ENCODE measurements at places on chromosomes 12 and 14. TPM values are rescaled to one million over a fixed set of nuclear protein-coding genes. Genes with fewer than 3 reads are reported as not detected.

GRCh38 chr12:91111366-91112325, at the start of gene LUM:
TSS of gene LUM (minus strand) at chr12:91111494. CDS start at chr12:91108979, 2,515 bp downstream.
- peaks cover 6% of the 10 kb centered on the region for H3K4me1 ChIP-seq
- H3K27me3 ChIP-seq = no peaks in the 10 kb centered on the region
- no peaks in the 10 kb centered on the region for H3K36me3 ChIP-seq

GRCh38 chr12:98048326-98048725, 467.1 kb upstream of the TMPO start:
- no peak for DNase-seq
- H3K4me1 ChIP-seq = no peaks in the 10 kb centered on the region
- H3K36me3 ChIP-seq = no peaks in the 10 kb centered on the region
- no peak overlapping the region for H3K4me3 ChIP-seq

- H3K27ac ChIP-seq = no peak within 1 kb of the TSS
- no peaks in the 10 kb centered on the region for H3K27me3 ChIP-seq
- peaks cover 17% of the 10 kb centered on the region for H3K4me1 ChIP-seq
Measured at GRCh38 chr12:9669534-9669933, at the start of gene CLEC2D. TSS of gene CLEC2D (plus strand) at chr12:9669713. CDS start at chr12:9669735, 22 bp downstream.

GRCh38 chr14:65703996-65704395, 291.5 kb downstream of the FUT8 start:
- no peaks in the 10 kb centered on the region for H3K36me3 ChIP-seq
- no peaks in the 10 kb centered on the region for H3K27me3 ChIP-seq
- peaks cover 4% of the 10 kb centered on the region for H3K4me1 ChIP-seq

- DNase-seq = no peak
- H3K4me3 ChIP-seq = no peak overlapping the region
- no peak overlapping the region for H3K27ac ChIP-seq
Measured at GRCh38 chr14:91980157-91980556, 32.7 kb upstream of the FBLN5 start.

GRCh38 chr14:30874999-30875787, 834 bp downstream of the COCH start:
- H3K4me3 ChIP-seq = peak overlapping the region; percentile 64
- H3K27ac ChIP-seq = no peak overlapping the region
- peaks cover 35% of the 10 kb centered on the region for H3K4me1 ChIP-seq
- DNase-seq = peak; percentile 53
- H3K27me3 ChIP-seq = peaks cover 52% of the 10 kb centered on the region
- H3K36me3 ChIP-seq = no peaks in the 10 kb centered on the region

GRCh38 chr14:29461101-29461500, 466.5 kb downstream of the PRKD1 start:
- H3K36me3 ChIP-seq = no peaks in the 10 kb centered on the region
- no peak overlapping the region for H3K27ac ChIP-seq
- no peak overlapping the region for H3K4me3 ChIP-seq
- no peak for DNase-seq

DNA sequence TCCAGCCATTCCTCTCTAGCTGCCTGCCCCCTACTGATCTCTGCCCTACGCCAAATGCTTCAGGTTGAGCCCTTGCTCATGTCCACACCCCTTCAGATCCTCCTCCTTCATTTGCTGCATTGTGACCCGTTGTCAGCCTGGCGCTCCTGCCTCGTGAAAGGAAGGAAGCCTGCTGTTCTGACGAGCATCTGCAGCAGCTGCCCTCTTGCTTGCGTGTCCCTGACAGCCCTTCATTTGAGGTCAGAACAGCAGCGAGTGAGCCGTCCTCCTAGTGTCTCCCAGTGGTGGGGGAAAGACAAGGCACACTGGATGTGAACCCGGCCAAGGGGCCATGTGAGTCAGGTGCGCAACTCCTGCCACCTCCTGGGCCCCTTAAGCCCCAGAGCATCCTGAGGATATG, 3.0 kb upstream of the PIANP start:
- H3K27ac ChIP-seq = peak overlapping the region; percentile 70
- peak; percentile 54 for DNase-seq
- H3K4me1 ChIP-seq = peaks cover 20% of the 10 kb centered on the region
- H3K27me3 ChIP-seq = peaks cover 61% of the 10 kb centered on the region
- peak overlapping the region; percentile 50 for H3K4me3 ChIP-seq

DNA sequence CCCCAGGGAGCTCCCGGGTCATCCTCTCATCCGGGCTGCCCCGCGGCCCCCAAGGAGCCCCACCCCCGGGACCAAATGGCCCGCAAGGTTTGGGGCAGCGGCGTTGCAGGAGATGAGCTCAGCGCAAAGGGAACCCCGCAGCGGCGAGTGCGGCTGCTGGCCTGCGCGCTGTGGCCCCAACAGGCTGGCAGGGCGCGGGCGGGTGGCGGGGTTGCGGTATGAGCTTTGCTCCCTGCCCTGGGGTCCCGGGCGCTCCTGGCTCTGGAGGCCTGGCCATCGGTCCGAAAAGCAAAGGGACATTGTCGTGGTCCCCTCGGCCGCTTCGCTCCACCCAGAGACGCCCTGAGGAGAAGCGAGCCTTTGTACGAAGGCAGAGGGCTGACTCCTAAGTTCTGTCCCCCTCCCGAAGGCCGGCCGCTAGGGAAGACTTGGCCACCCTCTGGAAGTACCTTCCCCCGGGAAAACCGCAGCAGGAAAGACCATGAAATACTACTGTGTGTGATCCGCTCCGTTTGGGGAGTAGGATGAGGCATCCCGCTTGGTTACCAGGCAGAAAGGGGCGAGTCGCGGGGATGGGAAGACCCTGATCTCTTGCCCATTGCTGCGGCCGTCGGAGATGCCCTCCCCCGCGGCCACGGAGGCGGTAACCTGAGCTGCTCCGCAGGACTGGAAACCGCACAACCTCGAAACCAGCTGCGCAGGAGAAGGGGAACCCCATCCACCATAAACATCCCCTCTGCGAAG, 620 bp upstream of the NID2 start:
- no peak overlapping the region for H3K27ac ChIP-seq
- H3K36me3 ChIP-seq = no peaks in the 10 kb centered on the region
- peaks cover 63% of the 10 kb centered on the region for H3K27me3 ChIP-seq
- peaks cover 18% of the 10 kb centered on the region for H3K4me1 ChIP-seq
- H3K4me3 ChIP-seq = peak overlapping the region; percentile 77
- peak; percentile 59 for DNase-seq

GRCh38 chr14:74459289-74459946, 33.4 kb upstream of the SYNDIG1L start:
- peaks cover 4% of the 10 kb centered on the region for H3K27me3 ChIP-seq
- H3K36me3 ChIP-seq = peaks cover 11% of the 10 kb centered on the region
- H3K4me3 ChIP-seq = no peak overlapping the region

DNA sequence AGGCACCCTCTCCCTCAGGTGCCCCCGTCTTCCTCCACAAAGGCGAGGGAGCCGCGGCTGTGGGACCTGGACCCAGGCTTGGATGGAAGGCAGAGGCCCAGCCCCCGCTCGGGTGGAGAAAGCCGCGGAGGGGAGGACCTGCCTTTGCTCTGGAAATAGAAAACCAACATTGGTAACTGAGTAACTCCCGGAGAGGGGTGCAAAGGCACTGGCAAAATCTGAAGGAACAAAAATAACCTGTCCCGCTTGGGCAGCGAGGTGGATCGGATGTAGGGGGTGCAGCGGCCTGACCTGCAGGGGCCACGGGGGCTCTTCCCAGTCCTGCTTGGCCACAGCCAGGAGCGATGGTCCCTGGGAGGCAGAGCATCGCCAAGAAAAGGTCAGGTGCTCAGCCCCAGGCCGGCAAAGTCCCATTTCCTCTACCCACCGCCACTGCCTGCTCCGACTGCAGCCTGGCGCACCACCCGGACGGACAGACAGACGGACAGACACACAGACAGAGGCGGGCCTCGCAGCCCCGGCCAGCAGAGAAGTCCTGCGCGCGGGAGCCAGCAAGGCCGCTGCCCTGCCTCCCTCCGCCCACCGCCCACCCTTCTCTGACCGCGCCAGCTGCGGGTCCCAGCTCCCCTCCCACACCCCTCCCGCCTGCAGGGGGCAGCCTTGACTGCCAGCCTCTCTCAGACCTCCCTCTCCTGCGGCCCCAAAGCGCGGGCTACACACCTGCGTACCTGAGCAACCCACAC, 21.4 kb upstream of the TMEM106C start:
- H3K27ac ChIP-seq = no peak overlapping the region
- peak; percentile 89 for DNase-seq
- H3K36me3 ChIP-seq = no peaks in the 10 kb centered on the region
- peak overlapping the region; percentile 15 for H3K4me3 ChIP-seq
- peaks cover 20% of the 10 kb centered on the region for H3K4me1 ChIP-seq
- peaks cover 32% of the 10 kb centered on the region for H3K27me3 ChIP-seq

DNA sequence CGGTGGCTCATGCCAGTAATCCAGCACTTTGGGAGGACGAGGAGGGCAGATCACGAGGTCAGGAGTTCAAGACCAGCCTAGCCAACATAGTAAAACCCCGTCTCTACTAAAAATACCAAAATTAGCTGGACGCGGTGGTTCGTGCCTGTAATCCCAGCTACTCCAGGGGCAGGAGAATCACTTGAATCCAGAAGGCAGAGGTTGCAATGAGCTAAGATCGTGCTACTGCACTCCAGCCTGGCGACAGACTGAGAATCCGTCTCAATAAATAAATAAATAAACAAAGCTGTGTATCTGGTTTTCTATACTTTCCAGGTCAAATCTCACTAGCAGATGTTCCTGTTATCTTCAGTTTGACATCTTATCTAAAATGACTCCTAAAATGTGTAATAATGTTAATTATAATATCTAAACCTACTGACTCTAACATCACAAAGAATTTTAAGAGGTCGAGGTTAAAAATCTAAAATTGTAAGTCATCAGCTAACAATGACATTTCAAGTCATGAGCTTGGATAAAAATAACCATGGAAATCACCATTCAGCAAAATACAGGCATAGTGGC, 2.4 kb upstream of the SRP54 start:
- H3K4me3 ChIP-seq = no peak overlapping the region
- no peak for DNase-seq
- H3K27me3 ChIP-seq = 0 out of 2 replicates have a peak, but pooled peaks cover 4% of the 10 kb centered on the region
- H3K4me1 ChIP-seq = peaks cover 3% of the 10 kb centered on the region
- no peak overlapping the region for H3K27ac ChIP-seq

DNA sequence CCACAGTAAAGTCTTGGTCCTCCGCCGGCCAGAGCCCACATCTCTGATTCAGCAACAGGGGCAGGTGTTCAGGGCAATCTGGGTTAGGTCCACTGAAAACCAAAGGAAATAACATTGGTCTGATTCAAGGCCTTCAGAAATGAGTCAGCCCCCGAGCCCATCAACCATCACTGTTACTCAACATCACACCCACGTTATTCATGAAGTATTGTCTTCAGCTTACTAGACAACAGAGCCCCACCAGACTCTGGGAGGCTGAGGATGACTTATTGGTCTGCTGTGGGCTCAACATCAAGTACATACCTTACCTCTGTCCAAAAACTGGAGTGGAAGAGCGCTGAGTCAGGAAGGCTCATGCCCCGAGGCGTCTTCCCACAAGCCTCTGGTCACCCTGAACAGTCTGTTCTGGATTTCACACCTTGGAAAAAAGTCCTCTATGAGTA, 97.5 kb downstream of the ZFP36L1 start:
- peaks cover 9% of the 10 kb centered on the region for H3K27me3 ChIP-seq
- no peak overlapping the region for H3K27ac ChIP-seq
- peaks cover 18% of the 10 kb centered on the region for H3K4me1 ChIP-seq

GRCh38 chr12:89768586-89769482, 60.2 kb upstream of the ATP2B1 start:
- no peaks in the 10 kb centered on the region for H3K27me3 ChIP-seq
- H3K4me3 ChIP-seq = no peak overlapping the region
- H3K36me3 ChIP-seq = no peaks in the 10 kb centered on the region
- H3K27ac ChIP-seq = no peak overlapping the region

- H3K4me1 ChIP-seq = peaks cover 32% of the 10 kb centered on the region
- peak; percentile 36 for DNase-seq
- no peak overlapping the region for H3K4me3 ChIP-seq
- H3K27ac ChIP-seq = no peak overlapping the region
- H3K27me3 ChIP-seq = no peaks in the 10 kb centered on the region
Measured at GRCh38 chr12:131441060-131441396, 269.9 kb upstream of the SFSWAP start.

DNA sequence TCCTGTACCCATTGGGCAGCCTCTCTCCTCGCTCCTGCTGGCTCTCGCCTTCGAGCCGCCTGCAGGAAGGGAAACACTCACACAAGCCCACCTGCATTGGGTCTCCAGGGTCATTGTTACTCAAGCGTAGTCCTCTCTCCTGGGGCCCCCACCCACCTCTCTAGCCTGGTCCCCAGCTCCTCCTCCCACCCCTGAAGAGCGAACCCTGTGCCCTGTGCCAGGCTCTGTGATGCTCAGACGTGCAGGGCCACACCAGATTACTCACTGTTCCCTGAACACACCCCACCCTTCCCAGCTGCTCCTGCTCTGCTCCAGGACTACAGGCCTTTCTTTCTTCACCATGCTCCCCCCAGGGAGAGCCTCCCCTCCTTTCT, 88.1 kb downstream of the NINJ2 start:
- H3K36me3 ChIP-seq = peaks cover 2% of the 10 kb centered on the region
- peaks cover 15% of the 10 kb centered on the region for H3K27me3 ChIP-seq
- no peak for DNase-seq
- peaks cover 31% of the 10 kb centered on the region for H3K4me1 ChIP-seq
- H3K4me3 ChIP-seq = no peak overlapping the region

GRCh38 chr12:120879102-120879501, 25.1 kb downstream of the SPPL3 start:
- no peak overlapping the region for H3K4me3 ChIP-seq
- H3K36me3 ChIP-seq = no peaks in the 10 kb centered on the region

DNA sequence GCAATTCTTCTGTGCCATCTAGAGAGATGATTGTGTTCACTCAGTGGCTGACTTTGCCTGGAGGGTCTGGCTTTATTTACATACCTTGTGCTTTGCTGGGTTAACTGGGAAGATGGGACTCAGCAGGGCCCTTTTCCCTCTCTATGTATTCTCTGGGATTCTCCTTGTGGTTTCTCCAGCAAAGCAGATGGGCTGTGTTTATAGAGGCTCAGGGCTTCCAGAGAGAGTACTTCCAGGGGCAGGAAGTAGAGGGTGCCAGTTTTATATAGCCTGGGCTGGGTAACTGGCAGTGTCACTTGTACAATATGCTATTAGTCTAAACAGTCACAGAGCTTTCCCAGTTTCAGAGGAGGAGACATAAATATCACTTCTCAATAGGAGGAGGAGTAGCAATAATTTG, 509.9 kb downstream of the DIO2 start:
- no peaks in the 10 kb centered on the region for H3K27me3 ChIP-seq
- no peak overlapping the region for H3K27ac ChIP-seq
- DNase-seq = no peak
- H3K4me3 ChIP-seq = no peak overlapping the region
- H3K36me3 ChIP-seq = peaks cover 3% of the 10 kb centered on the region

- H3K36me3 ChIP-seq = no peaks in the 10 kb centered on the region
- no peak for DNase-seq
- no peak overlapping the region for H3K4me3 ChIP-seq
- H3K27ac ChIP-seq = no peak overlapping the region
Measured at GRCh38 chr12:64937452-64937851, 113.0 kb downstream of the TBC1D30 start.

DNA sequence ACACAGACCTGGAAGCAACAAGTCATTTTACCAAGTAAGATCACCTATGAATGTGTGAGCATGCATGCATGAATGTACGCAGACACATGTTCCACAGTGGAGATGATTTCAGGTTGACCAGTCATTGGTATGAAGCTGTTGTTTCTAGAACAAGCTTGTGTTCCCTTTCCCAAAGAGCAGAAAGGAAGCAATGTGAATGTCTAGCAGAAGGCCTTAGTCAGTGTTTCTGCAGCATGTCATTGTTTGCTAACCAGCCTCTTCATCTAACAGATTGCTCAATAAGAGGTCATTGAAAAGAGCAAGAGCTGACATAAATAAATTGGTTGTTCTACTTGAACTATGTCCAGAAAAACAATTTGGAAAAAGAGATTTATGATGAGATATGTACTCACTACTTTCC, 191.4 kb downstream of the PLCZ1 start:
- no peak for DNase-seq
- no peaks in the 10 kb centered on the region for H3K36me3 ChIP-seq
- no peaks in the 10 kb centered on the region for H3K27me3 ChIP-seq
- H3K4me1 ChIP-seq = peaks cover 6% of the 10 kb centered on the region

MORN3 gene
- 0.80 TPM for total RNA-seq

CCDC196 gene
- not detected for total RNA-seq

TPPP2 gene
- total RNA-seq = not detected

KRT2 gene
- not detected for total RNA-seq

TOMM20L gene
- total RNA-seq = not detected

SYNE3 gene
- total RNA-seq = 0.34 TPM

OR10A7 gene
- total RNA-seq = not detected

Data from WTC11 (cell line).